ENCODE measurements at places on chromosomes 12 and 14. TPM values are rescaled to one million over a fixed set of nuclear protein-coding genes. Genes with fewer than 3 reads are reported as not detected.

Gene LBHD2
- not detected for total RNA-seq

Gene TIGAR
- total RNA-seq: 15.7 TPM

Gene TMEM132C
- total RNA-seq: 2.2 TPM

Gene CCDC196
- not detected for total RNA-seq

Gene TAS2R31
- total RNA-seq: 0.81 TPM

DNA sequence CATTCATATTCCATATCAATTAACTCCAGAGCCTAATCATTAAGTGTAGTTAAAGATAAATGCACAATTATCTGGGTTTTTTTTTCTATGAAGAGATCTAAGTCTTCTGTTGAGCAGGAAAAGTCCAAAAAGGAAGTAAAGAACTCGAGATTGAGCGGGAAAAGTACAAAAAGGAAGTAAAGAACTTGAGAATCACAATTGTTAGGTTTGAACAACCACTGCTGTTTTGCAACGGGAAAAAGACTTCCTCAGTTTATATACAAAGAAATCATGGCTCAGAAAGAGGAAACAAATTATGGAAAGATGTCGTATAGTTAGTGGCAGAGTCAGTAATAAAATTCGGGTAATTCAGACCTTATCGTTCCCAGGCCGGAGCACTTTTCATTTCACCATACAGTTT lies 63.3 kb downstream of the PPP1R12A start:
- H3K36me3 ChIP-seq: no peaks in the 10 kb centered on the region
- H3K27ac ChIP-seq: no peak overlapping the region
- no peaks in the 10 kb centered on the region for H3K27me3 ChIP-seq
- peaks cover 6% of the 10 kb centered on the region for H3K4me1 ChIP-seq
- no peak overlapping the region for H3K4me3 ChIP-seq

Measured in upper lobe of left lung (tissue), 6 donors.